ENCODE measurements at places on chromosomes 1 and 21. TPM values are rescaled to one million over a fixed set of nuclear protein-coding genes. Genes with fewer than 3 reads are reported as not detected.

CD101 gene
- 4.7 TPM for total RNA-seq

DNA sequence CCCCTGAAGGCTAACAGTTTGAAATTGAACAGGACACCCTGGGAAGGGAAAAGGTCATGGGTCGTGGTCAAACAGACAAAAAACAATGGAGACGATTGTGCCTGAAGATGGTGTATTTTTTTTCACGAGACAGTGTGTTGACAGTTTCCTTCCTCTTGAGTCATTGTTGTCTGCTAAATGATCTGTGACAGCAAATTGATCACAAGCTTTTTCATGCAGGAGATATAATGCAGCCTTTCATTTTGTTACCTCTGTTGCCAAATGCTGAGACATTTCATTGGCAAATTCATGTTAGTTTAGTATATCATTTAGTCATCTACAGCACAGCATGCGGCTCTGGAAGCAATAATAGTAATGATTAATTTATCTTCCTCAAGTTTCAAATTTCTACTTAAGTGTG, 27.7 kb downstream of the UBE2U start:
- DNase-seq, result no peak

- no peak for DNase-seq
Measured at GRCh38 chr1:74586253-74586897, 74.0 kb upstream of the LRRC53 start.

DNA sequence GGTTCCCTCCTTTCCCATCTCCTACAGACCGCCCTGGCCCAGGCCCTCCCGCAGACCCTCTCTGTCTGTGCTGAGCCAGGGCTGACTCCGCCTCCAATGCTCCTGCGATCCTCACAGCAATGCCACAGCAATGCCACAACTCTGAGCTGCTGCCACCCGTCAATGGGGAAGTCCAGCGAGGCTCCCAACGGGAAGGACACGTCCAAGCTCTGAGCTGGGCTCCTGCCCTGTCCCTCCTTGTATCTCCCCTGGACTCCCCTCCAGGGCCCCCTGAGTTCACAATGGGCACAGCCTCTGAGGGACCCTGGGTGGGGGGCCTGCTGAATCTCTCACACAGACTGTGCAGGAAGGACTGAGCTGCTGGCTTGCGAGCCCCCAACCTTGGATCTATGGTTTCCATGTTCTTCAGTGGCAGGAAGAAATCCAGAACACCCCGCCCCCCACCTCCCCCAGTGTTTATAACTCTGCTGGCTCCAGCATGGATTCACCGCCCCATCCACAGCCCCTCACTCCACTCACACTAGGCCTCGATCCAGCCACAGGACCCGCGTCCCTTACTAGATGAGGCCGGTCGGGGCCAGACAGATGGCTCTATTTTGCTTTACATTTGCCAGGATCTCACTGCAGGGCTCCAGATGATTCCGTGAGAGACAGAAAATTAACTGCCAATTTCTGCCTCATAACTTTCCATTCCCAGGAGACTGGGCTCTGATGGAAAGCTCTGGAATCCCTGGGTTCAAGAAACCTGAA, 338.0 kb downstream of the MATN1 start:
- no peak for DNase-seq

TSPAN1 gene
- 1,586 TPM for total RNA-seq

C1orf116 gene
- total RNA-seq, result 31.0 TPM

KCNH1 gene
- total RNA-seq, result 0.81 TPM

SRSF10 gene
- total RNA-seq, result 94.0 TPM

CELF3 gene
- 2.3 TPM for total RNA-seq

All from mucosa of descending colon (tissue), 3 donors.